Stimulated activated CD4-positive, alpha-beta T cell treated with anti-CD3 and anti-CD28 coated beads, Interleukin-15, amount 100 ng/mL, for 1 hour (primary cell): ENCODE measurements at places on chromosomes 1 and 21.

DNA sequence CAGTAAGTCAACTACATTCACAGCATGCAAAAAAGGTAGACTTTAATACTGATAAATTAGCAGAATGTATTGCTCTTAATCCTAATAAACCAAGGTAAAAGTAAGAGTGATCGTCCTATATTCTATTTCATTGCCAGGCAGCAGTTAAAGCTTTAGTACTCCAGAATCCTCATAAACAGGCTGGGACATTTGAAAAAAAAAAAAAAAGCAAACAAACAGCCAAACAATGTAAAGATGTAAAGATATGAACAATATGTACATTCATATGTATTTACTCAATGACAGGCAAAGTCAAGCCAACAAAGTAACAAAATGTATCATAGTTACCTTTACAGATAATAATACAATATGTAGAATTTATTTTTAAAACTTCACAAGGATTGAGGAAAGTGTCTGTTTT lies 383.6 kb downstream of the COL11A1 start:
- no peak for DNase-seq

- DNase-seq = no peak
Observed at GRCh38 chr21:29538115-29538514, 239.4 kb downstream of the BACH1 start.

- DNase-seq = no peak
Observed at GRCh38 chr1:186125035-186125434, 250.0 kb downstream of the TPR start.

- no peak for DNase-seq
Observed at GRCh38 chr21:43971201-43971991, 40.7 kb upstream of the TRAPPC10 start.

DNA sequence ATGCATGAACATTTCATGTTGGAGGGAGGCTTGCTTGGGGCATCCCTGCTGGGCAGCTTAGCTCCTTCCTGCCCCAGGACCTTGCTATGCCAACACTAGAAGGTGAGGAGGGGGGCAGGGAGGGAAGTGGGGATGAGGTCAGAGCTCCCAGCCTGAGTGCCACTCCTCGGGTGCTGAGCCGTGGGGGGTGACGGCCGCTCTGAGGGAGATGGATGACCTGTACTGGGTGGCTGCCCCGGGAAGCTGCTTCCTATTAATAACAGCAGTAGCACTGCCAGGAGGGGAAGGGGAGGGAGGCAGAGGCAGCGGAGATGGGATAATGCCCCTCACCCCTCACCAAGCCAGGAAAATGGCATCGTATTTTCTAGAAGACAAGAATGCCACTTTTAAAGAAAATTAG lies 60.6 kb downstream of the UBIAD1 start:
- DNase-seq = no peak

- DNase-seq = no peak
Observed at GRCh38 chr1:43671626-43672330, 21.8 kb downstream of the KDM4A start.

DNA sequence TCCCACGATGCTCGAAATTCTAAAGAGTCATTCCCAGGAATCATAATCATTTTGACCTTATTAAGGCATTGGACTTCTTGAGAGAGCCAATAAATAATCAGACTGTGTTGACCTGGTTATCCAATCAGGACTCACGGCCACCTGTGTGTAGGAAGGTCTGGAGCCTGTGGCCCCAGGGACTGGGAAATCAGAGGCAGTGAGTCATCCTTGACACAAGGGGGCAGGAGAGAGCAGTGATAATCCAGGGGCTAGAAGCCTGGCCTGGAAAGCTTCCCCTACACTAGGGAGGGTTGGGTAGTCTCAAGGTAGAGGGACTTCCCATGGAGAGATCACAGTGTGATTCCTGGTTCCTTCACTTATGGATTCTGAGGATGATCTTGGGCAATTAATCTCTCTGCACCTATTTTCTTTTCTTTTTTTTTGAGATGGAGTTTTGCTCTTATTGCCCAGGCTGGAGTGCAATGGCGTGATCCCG lies 4.7 kb downstream of the MR1 start:
- peak; percentile 29 for DNase-seq
